ENCODE measurements at places on chromosomes 6 and 20. TPM values are rescaled to one million over a fixed set of nuclear protein-coding genes. Genes with fewer than 3 reads are reported as not detected.

Gene UBE2J1
- total RNA-seq: 31.2 TPM

Gene BMP7
- total RNA-seq: not detected

Gene HLA-DQA1
- total RNA-seq: 6.9 TPM

Gene ZNF831
- total RNA-seq: 5.8 TPM

Gene ERVFRD-1
- not detected for total RNA-seq

Gene NKX2-2
- not detected for total RNA-seq
